Activated T-helper 17 cell treated with anti-CD3 and anti-CD28 coated beads, Interleukin-2, amount 50 U/mL, for 72 hours (primary cell): ENCODE measurements at places on chromosomes 6 and 20. TPM values are rescaled to one million over a fixed set of nuclear protein-coding genes. Genes with fewer than 3 reads are reported as not detected.

Gene PRDM13
- not detected for total RNA-seq

Gene MEP1A
- not detected for total RNA-seq

Gene WFDC5
- not detected for total RNA-seq

DNA sequence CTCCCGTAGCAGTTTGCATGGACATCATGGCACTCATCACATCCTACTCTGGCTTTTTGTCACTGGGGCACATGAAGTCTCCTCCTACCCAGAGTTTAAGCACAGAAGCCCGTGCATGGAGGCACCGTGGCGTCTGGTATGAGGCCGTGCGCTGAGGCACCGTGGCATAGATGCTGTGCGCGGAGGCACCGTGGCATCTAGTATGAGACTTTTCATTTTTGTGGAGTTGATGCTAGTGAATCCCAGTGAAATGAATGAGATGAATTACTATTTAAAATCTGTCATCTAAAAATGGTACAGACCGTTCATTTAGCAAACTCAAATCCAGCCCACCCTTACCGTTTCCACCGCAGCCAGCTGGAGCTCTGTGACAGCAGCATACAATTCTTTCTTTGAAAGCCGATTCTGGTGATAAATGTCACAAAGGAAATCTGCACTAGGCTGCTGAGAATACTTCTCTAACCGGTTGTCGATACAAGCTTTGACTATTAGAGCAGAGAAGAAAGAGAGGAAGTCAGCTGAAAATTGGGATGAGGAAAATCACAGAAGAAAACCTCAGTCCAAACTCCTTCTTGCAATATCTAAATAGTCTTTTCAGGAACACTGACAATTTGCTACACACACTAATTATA lies 11.3 kb downstream of the CYP24A1 start:
- no peak for ATAC-seq

GRCh38 chr6:113181164-113181563 lies 676.0 kb upstream of the MARCKS start:
- no peak for ATAC-seq

- ATAC-seq: no peak
Observed at GRCh38 chr6:132604635-132605152, 15.2 kb upstream of the TAAR5 start.

DNA sequence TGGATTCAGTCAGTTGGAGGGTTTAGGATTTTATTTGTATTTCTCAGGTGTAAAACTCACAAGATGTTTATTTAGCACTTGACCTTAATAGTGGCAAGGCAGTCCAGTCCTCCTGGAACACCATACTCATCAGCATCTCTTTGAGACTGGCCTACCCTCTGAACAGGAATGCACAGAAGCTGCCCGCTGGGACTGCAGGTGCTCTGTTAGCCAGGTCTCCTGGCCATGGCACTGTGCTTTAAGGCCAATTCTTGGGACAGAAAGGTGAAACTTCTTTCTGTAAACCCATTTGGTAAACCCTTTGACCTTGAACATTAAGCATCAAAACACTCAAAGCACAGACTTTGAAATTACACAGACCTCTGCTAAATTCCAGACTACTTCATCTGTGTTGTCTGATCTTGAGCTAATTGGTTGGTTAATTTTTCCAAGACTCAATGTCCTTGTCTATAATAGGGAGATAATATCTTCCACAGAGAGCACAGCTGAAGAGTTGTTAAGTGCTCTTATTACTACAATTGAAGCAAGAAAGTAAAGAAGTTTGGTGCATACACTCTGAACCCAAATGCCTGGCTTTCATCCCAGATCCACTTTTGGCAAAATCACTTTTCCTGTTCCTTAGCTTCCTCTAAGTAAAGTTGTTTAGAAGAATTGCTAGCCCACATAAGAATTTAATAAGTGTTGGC lies 54.9 kb upstream of the NT5E start:
- no peak for ATAC-seq

- ATAC-seq: no peak
Observed at GRCh38 chr20:45378191-45378590, at the start of gene TP53TG5. Gene TP53TG5 (minus strand): TSS chr20:45378325. CDS start chr20:45378236, 89 bp downstream.
